ENCODE measurements at places on chromosomes 7 and 10.

GRCh38 chr10:59465088-59465487 is 102.7 kb upstream of the FAM13C start:
- DNase-seq = peak; percentile 28

- no peak for DNase-seq
These were observed 10.2 kb downstream of the CYREN start for GRCh38 chr7:135160098-135160857.

DNA sequence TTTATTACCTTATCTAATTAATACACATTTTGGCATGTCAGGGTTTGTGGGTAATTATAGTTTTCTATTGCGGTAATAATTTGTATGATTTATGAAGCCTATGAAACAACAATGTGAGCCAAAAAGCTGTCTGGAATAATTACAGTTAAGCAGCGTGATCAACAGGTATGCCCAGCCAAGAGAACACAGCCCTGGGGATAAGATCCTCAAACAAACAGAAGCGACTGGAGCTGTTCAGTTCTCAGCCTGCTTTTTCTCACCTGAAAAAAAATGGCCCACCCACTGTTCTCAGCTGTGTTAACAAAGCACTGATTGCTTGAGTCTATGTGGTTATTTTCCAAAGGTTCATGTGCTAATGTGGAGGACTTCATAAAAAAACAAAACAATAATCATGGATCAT is 855.8 kb downstream of the GATA3 start:
- DNase-seq = no peak

DNA sequence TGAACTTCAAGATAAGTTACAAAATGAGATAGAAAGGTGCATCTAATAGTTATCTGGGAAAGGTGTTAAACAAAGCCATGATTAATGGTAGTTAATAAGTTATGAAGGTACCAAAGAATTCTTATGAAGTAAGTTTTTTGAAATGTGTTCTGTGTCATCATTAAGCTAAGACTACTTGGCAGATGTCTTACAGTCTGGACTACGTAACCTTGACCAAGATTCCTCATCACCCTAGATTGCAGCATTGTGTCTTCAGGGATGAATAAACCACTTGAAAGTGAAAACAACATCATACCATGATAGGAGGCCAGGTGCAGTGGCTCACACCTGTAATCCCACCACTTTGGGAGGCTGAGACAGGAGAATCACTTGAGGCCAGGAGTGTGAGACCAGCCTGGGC is 48.2 kb downstream of the GOT1 start:
- no peak for DNase-seq

DNA sequence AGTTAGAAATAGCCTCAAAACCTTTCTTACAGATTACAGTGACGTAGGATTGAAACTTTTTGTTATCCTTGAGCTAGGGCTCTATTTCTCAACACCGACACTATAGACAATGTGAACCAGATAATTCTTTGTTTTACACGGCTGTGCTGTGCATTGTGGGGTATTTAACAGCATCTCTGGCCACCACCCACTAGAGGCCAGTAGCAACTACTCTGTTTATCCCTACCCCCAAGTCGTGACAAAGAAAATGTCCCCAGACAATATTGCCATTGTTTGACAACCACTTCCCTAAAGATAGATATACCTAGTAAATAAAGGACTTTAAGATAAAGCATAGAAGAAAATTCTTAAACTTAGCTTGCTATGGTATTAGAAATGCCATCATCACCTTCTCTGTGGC is 359.6 kb downstream of the ARL4A start:
- DNase-seq = no peak

Measured in AG08396 (cell line).